ENCODE measurements at places on chromosomes 5 and 9. TPM values are rescaled to one million over a fixed set of nuclear protein-coding genes. Genes with fewer than 3 reads are reported as not detected.

Gene ARRDC3
- total RNA-seq, result 59.7 TPM

- peak overlapping the region; percentile 99 for H3K27ac ChIP-seq
- H3K27me3 ChIP-seq, result no peaks in the 10 kb centered on the region
- H3K4me3 ChIP-seq, result peak overlapping the region; percentile 52
Measured at GRCh38 chr5:168446983-168447619, 39.2 kb upstream of the RARS1 start.

- H3K27ac ChIP-seq, result no peak overlapping the region
- H3K27me3 ChIP-seq, result no peaks in the 10 kb centered on the region
- H3K4me3 ChIP-seq, result no peak overlapping the region
- H3K4me1 ChIP-seq, result no peaks in the 10 kb centered on the region
- peaks cover 6% of the 10 kb centered on the region for H3K36me3 ChIP-seq
- no peak for DNase-seq
Measured at GRCh38 chr9:15404171-15404570, 18.5 kb upstream of the SNAPC3 start.

DNA sequence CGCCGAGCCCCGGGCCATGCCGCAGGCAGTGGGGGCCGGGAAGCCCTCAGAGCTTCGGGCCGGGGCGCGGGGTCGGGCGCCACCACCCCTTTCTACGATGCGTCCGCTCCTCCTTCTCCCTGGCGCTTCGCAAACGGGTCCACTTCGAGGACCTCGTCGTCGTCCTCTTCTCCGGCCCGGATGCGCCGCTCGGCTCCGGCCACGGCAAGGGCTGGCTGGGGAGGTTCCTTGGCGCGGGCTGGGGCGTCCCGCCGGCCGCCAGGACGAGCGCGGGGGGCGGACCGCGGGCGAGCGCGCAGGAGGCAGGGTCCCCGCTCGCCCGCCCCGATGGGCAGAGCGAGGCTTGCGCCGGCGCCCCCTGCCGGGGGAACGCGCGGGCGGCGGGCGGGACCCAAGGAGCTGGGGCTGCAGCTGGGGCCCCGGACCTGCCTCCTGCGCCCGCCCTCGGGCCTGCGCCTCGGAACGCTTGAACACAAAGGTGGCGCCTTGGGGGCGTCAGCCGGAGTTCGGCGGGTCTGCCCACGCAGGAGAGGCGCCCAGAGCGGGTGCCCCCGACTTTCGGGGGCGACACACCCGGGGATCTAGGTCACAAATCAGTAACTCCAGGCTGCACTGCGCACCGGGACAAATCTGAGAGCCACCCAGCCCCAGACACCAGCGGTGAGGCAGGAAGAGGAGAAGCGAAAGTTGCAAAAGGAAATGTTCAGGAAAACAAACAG is at the start of gene ROR2:
ROR2 (minus strand) TSS at position 283 of the 719 bp plus-strand sequence.
- peak; percentile 82 for DNase-seq
- H3K4me3 ChIP-seq, result peak within 1 kb of the TSS; percentile 83
- no peaks in the 10 kb centered on the region for H3K36me3 ChIP-seq
- H3K27me3 ChIP-seq, result peaks cover 52% of the 10 kb centered on the region

- H3K27me3 ChIP-seq, result peaks cover 36% of the 10 kb centered on the region
- H3K4me3 ChIP-seq, result no peak overlapping the region
- H3K27ac ChIP-seq, result no peak overlapping the region
- no peak for DNase-seq
Measured at GRCh38 chr9:38227656-38228055, 158.6 kb upstream of the SHB start.

DNA sequence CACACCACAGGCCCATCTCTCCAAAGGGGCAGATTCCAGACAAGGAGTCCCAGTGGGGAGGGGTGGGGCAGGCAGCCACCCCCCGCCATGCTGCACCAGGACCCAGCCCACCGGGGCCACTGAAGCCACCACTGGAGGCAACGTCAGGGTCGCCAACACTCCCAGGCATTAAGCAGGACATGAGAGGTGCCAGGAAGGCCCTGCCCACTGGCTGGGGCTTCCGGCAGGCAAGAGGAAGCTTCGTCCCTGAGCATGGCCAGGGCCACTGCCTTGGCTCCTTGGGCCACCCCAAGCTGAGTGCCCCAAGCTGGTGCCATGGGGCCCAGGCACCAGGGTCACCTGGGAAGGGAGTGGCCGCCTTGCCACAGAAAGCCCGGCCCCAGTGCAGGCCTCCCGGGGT is 17.5 kb downstream of the KCNT1 start:
- DNase-seq, result no peak
- no peak overlapping the region for H3K27ac ChIP-seq
- peaks cover 37% of the 10 kb centered on the region for H3K27me3 ChIP-seq
- no peaks in the 10 kb centered on the region for H3K36me3 ChIP-seq

Data from neural crest cell (in vitro differentiated cells).